ENCODE measurements at places on chromosomes 4 and X.

GRCh38 chrX:111567542-111568255, 56.3 kb downstream of the SERTM2 start:
- no peak for DNase-seq

- no peak for DNase-seq
These were observed 11.3 kb downstream of the BLOC1S4 start for GRCh38 chr4:6727081-6727942.

DNA sequence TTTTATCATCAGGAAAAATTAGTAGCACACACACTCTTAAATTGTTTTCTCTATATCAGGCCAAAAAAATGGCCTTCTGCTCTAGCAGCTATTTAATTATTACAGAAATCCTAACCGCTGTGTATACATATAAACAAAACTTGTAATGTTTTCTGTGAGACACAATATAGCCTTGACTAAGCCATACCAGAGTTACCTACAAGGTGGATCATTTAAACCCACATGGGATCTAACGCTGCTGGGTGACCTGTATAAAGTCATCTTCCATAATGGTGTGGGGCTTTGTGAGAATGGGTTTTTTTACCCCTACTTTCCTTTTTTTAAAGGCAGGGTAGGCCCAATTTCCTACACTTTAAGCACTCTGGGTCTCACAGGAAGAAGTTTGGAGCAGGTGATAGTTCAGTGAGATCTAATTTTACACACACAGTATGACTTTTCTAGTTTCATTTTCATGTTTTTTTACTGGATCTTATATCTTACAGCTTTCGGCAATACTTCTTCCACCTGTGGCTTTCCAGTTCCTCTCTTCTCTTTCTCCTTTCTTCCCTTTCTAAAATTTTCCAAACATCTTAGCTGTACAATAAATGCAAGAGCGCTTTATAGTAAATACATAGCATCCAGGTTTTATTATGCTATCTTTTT, 66.9 kb upstream of the MMAA start:
- DNase-seq = no peak

DNA sequence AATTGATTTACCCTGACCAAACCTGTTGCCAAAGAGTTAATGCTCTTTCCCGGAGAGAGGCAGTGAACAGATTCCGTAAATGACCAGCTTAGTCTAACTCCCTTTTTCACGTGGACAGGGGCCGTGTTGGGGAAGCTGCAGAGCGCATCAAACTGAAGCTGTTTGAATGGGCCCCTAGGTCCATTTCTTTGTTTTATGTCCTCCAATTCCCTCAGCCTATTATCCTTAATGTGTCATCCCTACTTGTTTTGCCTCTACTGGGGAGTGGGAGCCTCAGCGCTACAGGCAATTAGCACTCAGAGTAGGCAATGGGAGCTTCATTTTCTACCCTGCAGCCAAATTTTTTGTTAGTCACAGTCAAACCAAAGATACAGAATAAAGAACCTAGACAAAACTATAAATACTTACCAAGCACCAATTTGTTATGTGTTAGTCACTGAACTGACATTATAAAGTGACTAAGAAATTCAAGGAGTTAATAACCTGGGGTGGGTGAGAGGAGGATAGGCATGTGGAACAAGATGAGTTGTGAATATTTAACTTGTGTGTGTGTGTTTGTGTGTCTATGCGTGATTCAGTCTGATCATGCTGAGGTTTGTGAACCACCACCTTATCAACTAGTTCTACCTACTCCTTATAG, 417.4 kb downstream of the PACRGL start:
- no peak for DNase-seq

GRCh38 chr4:140995058-140995457, 138.2 kb downstream of the RNF150 start:
- no peak for DNase-seq

GRCh38 chr4:128879283-128879682, 69.8 kb downstream of the JADE1 start:
- no peak for DNase-seq

DNA sequence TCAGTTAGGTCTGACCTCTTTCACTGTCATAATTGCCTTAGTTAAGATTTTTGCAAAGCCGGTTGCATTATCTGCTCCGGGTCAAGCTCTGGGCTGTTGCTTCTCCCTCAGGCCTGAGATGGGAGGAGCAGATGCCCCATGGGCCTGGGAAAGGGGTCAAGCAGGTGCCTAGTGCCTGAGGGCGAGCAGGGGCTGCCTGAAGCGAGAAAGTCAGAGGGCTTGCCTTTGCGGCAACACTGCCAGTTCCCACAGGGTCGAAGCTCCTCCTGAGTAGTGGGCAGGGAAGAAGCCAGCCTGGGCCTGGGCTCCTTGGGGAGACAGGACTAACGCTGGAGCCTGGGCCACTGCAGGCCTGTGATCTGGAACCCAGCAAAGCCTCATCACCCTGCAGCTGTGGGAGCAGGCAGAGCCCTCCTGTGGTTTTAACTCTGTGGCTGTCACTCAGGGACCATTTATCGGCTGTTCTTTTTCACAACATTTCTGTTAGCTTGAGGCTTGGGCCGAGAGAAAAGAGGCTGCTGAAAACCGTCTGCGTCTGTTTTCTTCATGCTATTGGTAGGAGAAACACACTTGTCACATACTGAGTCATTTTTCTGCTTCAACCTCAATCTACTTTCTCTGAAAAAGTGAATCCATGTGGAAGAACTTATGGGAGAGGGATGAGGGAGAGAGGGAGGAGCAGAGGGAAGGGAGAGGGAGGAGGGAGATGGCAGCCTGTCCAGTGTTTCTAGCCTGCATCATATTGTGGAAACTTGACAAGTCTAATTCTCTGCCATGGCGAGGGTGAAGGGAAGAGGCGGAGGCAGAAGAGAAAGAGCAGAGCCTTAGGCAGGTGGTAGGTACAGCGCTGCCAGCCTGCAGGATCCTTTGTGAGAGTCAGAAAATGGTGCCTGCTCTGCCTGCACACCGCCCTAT, 68.4 kb downstream of the RHOH start:
- no peak for DNase-seq

DNA sequence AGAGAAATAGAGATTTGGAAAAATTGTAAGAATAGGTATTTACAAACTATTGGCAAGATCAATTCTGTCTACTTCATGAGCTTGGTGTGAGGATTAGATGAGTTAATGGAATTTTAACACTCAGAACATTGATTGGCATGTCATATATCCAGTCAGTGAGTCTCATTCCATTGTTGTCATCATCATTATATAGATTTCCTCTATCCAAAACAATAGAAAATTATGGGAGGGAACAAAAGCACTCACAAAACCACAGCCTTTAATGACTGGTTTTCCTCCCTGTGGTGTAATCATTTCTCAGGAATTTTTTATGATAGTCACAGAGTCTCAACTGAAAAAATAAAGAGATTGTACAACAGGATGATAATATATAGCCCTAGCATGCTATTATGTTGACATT, 21.1 kb downstream of the KLHL5 start:
- DNase-seq = no peak

DNA sequence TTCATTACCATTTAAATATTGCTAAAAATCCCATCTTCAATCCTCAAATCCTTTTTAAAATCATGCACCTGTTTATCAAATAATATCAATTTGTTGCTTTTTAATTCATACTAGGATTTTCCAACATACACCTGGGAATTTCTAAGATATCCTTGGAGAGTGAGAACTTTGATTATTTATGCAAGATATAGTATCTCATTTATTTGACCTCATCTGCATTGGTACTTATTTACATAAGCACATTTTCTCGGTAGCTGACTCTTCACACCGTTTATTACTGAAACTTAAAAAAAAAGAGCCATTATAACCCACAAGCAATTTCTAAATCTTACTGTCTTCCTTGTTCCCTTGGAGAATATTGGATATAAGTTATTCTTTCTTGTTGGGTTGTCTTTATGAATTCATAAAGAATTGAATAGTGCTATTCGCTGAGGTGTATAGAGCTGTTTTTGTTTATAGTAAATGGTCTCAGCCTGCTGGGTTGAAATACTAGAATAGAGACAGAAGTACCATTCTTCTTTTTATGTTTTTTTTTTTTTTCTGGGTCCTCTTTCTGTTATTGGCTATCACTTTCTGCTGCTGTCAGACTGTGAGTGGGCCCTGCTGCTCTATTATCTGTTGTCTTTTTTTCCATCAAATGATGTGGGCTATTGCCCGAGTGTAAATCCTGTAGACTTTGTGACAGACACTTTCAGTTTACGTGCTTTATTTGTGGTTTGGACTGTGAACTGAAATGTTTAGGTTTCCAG, 2.9 kb downstream of the UGT8 start:
- no peak for DNase-seq

GRCh38 chr4:83124111-83124780, 9.7 kb upstream of the PLAC8 start:
- DNase-seq = no peak

- DNase-seq = no peak
These were observed 46.5 kb upstream of the NKAP start for GRCh38 chrX:119989905-119990555.

- no peak for DNase-seq
These were observed 733.4 kb upstream of the INTU start for GRCh38 chr4:126899331-126899801.

- DNase-seq = no peak
These were observed 15.4 kb downstream of the UTP3 start for GRCh38 chr4:70703619-70704214.

GRCh38 chr4:60948008-60948407, 252.1 kb upstream of the ADGRL3 start:
- no peak for DNase-seq

- DNase-seq = no peak
These were observed 109.7 kb downstream of the AFAP1 start for GRCh38 chr4:7829652-7830580.

DNA sequence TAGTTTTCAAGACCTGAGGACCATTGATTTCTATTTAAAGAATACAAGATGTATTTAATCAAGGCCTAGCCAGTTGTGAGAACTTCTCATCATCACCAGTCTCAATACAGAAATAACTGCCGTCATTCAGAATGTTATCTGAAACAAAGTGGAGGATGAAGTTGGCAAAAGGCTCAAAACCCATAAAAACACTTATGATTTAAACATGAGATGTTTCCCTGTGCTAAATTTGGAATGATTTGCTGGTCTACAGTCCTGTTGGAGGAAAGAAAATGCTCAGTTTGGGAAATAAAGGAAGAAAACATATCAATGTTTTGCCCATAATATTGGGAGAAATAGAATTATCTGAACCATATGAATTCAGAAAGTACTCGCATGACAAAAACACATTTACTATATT, 192.2 kb downstream of the ADGRA3 start:
- DNase-seq = no peak

- DNase-seq = no peak
These were observed 22.7 kb upstream of the SEPTIN11 start for GRCh38 chr4:76926841-76927240.

DNA sequence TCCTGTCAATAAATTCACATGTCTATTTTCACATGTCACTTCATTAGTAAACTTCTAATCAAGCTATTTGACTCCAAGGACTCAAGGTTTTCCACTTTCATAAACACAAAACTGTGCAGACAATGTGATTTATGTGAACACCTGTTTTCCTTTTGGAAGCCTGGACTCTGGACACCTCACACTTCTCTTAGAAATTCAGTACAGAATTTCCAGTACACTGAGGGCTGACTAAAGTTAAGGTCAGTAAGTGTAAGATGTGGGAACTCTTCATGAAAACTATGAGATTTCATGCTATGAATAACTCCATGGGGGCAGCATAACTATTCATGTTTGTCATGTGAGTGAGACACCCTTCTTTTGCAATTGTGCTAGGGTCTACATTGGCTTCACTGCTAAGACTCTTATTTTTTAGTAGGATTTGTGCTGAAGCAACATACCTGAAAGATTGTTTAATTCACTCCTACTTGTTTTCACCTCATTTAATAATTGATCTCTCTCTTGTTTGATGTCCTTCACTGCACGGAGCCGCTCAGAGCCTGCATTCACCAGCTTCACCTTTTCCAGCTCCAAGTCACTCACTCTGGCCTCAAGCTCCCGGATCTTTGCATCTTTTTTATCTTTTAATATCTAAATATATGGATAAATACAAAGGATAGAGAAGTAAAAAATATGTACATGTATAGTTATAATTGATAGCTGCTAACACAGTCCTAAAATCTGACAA, 55.3 kb downstream of the STBD1 start:
- no peak for DNase-seq

GRCh38 chrX:49901048-49901447, 21.3 kb upstream of the CLCN5 start:
- DNase-seq = no peak

DNA sequence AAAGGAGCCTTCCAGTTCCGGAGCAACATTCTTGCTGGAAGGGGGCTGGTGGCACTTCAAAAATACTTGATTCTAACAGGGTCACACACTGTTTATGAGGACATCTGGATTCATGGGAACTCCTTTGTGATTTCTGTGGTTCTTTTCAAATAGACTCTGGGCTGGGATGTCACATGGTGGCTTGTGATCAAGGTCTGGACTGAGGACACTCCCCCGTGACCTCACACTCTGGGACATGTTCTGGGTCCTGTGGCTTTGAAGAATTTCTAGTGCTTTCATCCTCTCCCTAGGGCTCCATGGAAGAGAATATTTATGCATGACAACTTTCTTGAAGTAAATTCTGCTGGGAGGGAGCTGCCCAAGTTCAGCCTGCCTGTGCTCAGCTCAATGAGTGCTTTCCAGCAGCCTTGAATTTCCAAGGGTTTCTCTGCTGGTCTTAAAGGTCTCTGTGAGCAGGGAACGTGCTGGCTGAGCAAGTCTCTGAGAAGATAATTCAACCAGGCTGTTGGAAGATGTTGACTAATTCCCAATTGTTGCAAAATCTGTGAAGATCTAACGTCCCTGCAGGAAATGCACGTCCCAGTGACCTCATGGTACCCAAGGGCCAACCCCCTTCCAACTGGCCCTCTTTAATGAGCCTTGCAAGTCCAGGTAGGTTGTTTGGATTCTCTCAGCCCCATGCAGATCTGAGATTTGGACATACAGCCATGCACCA, 36.3 kb downstream of the GPR143 start:
- DNase-seq = no peak

DNA sequence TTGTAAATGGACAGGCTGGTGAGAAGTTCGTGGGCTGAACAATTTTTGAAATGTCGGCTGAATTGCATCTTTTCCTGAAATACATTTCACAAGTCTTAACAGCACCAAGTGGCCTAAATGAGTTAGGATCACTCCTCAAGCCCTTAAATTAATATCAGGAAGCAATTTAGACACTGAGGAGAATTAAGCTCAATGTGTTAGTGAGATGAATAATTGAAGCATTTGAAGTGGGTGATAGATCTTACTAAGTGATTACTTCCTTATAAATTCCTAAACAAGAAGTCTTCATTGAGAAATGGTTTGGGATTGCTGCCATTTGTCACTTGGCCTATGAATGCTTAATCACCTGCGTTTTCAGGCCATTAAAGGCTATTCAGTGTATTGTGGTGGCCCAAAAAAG, 116.8 kb downstream of the NAA11 start:
- no peak for DNase-seq

- no peak for DNase-seq
These were observed 25.6 kb upstream of the MTM1 start for GRCh38 chrX:150542846-150543229.

- no peak for DNase-seq
These were observed 2.3 kb downstream of the PRRG3 start for GRCh38 chrX:151697522-151697921.

DNA sequence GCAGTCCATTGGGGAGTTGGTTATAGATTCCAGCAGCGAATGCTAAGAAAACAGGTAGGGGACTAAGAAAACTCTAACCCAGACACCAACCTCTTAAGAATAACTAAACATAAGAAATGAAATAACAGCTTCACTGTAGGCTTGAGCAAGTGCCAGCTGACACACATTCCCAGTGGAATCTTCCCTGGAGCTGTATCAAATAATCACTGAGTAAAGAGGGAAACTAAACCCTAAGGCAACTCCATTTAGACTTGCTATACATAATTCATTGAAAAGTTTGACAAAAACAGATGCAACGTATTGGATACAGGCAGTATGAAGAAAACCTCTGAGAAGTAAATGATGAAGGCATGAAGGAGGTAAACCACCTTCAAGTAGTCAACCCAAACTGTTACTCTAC, 293.5 kb downstream of the OPHN1 start:
- DNase-seq = no peak
